ENCODE measurements at places on chromosomes 16 and 17.

DNA sequence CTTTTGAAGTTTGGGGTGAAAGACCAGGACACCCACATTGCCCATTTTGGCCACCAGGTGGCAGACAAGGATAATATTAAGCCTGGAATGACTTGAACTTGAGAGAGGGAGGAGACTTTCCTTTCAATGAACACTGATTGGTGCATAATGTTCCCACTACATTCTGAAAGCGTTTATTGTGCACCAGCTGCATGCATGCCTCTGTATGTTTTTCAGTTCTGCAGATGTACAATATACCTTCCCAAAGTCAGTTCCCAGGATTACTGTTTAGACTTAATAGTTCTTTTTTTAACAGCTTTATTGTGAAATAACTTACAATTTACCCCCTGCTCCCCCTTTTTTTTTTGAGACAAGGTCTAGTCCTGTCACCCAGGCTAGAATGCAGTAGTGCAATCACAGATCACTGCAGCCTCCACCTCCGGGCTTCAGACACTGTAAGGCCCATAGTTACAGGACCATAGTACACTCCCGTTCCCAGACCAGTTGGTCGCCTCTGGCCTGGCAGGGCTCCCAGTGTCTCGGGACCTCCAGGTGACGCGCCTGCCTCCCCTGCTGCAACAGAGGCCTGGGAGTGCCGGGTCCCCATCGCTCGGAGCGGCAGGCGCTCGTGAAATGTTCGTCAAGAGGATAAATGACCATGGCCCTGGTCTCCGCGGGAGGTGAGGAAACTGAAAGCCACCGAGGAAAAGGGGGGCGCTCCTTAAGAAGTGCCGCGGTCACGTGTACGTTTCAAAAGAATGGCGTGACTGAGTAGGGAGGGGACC is 12.2 kb downstream of the CES2 start:
- peak; percentile 1 for DNase-seq

GRCh38 chr17:82874011-82874835 is 34.4 kb upstream of the ZNF750 start:
- no peak for DNase-seq

DNA sequence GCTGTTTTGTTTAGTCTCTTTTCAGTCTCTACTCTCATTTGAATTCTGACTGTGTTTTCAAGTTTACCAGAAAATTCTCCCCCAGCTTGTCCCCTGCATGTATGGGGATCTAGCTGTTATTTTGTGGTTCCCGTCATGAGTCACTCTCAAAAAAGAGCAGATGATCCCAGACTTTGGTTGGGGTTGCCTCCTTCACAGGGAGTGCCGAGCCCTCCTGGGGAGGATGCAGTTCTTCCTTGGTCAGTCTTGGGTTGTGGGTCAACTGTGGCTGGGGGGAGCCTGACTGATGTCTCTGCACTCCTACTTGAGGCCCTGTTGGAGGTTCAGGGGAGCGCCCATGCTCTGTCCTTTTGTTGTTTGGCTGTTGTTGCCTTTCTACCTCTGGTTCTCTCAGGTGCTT is 37.7 kb downstream of the EPN2 start:
- no peak for DNase-seq

DNA sequence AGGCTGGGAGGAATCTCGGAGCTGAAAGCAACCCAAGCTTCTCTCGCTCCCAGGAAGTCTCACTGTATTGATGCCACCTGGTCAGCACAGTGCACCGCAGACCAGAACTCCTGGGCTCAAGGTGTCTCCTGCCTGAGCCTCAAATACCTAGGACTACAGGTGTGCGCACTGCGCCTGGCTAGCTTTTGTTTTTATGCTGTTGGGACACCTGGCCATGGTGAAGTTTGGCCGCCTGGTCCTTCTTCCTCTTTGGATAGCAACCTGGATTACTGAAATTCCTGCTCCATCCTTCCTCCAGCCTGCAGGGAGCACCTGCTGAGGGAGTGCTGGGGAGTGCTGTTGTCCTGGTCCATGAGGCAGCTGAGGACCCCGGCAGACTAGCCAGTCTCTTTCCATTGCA is 56.6 kb downstream of the COTL1 start:
- DNase-seq = no peak

GRCh38 chr17:61047515-61047914 is 352.1 kb upstream of the TBX2 start:
- DNase-seq = no peak

DNA sequence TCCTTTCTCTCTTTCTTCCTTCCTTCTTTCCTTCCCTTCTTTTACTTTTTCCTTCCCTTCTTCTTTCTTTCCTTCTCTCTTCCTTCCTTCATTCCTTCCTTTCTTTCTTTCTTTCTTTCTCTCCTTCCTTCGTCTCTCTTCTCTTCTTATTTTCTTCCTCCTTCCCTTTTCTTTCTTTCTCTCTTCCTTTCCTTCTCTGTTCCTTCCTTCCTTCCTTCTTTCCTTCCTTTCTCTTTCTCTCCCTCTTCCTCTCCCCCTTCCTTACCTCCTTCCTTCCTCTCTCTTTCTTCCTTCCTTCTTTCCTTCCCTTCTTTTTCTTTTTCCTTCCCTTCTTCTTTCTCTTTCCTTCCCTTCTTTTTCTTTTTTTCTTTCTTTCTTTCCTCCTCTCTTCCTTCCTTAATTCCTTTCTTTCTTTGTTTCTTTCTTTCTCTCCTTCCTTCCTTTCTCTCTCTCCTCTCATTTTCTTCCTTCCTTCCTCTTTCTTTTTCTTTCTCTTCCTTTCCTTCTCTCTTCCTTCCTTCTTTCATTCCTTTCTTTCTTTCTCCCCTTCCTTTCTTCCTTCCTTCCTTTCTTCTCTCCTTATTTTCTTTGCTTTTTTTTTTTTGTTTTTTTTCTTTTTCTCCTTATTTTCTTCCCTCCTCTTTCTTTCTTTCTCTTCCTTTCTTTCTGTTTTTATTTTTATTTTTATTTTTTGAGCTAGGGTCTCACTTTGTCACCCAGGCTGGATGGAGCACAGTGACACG is 22.8 kb downstream of the GPR142 start:
- DNase-seq = no peak

DNA sequence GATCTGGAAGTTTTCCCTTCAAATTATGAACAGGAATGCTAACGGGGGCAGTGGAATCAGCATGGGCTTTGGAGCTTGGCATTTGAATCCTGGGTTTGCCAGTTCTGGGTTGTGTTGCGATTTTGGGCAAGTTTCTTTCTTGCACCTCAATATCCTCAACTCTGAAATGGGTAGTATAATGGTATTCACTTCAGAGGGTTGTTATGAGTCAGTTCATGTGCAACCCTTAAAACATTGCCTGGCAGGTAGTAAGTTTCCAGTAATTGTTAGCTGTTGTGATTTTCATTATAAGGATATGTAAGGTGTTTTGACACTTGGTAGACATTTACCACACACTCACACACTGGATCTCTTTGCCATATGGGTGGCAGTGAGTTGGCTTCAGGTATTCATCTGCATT is 33.4 kb downstream of the SNX29 start:
- DNase-seq = no peak

DNA sequence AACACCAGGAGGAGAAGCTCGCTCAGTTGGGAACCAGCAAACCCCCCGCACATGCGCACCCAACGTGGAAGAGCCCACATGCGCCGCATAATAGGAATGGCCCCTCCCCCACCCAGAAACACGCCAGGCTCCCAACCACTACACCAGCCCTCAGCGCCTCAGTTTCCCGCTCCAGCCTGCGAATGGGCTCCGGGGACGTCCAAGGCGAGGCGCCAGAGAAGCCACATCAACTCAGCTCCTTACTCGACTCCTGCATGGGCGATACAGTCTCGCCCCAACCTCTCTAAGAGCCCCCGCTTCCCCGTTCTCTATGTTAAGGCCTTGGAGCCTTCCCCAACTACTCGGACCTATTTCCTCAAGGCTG is 504 bp downstream of the SRSF1 start:
- peak; percentile 47 for DNase-seq

- no peak for DNase-seq
Observed at GRCh38 chr17:15650741-15651582, 31.5 kb upstream of the FBXW10B start.

DNA sequence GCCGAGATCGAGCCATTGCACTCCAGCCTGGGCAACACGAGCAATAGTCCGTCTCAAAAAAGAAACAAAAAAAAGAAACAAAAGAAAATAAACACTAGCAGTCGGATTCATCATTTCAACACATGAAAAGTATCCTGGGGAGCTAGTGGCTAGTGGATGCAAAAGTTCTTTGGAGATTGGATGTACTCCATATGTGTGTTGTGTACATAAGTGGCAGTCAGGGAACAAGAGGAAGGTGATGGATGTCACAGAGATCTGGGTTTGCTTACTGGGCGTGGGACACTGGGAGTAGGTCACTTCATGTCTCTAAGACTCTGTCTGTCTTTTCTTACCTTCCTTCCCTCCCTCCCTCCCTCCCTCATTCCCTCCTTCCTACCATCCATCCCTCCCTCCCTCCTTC is 35.4 kb downstream of the MRC2 start:
- no peak for DNase-seq

- DNase-seq = no peak
Observed at GRCh38 chr17:17381446-17382064, 78.4 kb downstream of the NT5M start.

GRCh38 chr17:76716146-76716838 is 5.5 kb upstream of the MXRA7 start:
- DNase-seq = no peak

- no peak for DNase-seq
Observed at GRCh38 chr17:42906772-42907446, 6.3 kb downstream of the G6PC1 start.

GRCh38 chr17:83156408-83156807 is 77.0 kb downstream of the METRNL start:
- no peak for DNase-seq

GRCh38 chr17:46732160-46732559 is 86.3 kb downstream of the WNT3 start:
- DNase-seq = no peak

DNA sequence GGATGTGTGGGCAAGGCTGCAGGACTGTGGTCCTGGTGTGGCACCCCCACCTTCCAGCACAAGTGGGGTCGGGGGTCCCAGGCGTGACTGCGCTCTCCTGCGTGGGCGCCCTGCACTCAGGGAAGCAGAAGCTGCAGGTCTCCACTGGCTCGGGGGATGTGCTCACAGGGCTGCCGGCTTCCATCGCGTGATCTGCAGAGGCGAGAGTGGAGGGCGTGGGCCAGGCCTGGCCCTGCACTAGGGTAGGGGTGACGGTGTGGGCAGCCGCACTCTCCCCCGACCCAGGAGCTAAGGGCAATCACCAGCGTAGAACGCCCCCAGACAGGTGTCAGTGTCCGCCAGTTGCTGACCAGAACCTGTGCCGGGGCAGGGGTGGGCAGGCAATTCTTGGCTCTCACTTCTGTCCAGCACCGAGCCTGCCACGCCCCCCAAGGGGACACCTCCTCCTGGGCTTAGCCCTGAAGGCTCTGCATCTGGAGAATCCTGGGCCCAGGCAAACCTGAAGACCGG is 32.3 kb downstream of the TNFRSF13B start:
- DNase-seq = no peak

DNA sequence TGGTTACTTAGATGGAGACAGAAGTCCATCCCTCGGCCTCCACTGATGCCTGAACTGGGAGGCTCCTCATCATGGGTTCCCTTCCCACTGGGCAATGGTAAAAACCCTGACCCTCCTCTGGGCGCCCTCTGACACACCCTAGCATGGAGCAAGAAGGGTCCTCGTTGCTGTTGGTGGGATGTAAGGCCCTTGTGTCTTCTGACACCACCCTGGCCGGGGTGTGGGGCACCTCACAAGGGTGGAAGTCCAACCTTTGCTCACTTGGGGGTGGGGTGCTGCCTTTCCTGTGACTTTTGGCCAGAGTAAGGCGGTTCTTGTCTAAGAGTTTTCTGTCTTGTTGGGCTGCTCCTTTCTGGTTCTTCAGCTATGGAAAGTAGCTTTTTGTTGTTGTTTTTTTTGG is 28.7 kb downstream of the MPRIP start:
- DNase-seq = no peak

- no peak for DNase-seq
Observed at GRCh38 chr17:5354310-5354709, 65.2 kb downstream of the NUP88 start.

DNA sequence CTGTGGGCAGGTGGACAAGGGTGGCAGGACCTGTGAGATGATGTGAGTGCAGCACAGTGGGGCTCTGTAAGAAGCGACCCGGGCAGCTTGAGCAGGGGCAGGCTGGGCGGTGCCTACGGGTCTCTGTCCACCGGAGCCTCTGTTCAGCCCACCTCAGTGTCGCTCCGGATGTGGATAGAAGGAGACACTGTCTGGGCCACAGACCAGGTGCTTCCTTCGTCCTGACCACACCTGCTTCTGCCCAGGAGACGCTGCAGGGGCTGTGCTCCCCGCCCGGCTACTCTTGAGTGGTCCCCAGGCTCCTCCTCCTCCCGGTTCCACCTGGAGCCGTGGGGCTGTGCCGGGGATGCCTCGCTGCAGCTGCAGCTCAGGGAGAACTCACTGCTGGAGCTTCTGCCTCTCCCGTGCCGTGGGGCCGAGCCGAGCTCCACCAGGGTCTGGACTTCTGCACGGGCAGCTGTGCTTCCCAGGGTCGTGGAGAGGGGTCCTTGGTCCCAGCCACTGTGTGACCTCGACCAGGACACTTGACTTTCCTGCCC is 21.5 kb downstream of the METRNL start:
- DNase-seq = no peak

DNA sequence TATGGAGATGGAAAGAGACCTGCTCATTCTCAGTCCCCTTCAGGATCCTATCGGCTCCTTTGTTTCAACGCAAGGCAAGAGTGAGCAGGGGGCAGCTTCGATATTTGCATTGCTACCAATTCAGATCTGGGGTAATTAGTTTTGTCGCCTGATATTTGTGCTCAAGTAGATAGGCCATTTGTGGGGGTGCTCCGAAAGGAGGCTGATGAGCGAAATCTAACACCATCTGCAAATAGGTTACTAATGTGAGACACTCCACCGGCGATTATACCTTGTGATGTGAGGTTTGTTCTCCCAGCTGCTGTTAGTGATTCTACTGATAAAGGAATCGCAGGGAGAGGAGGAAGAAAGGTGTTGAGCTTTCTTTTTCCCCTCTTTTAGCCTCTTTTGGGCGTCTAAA is 31.5 kb downstream of the WSCD1 start:
- DNase-seq = no peak

GRCh38 chr16:51556694-51557340 is 405.7 kb upstream of the SALL1 start:
- no peak for DNase-seq

DNA sequence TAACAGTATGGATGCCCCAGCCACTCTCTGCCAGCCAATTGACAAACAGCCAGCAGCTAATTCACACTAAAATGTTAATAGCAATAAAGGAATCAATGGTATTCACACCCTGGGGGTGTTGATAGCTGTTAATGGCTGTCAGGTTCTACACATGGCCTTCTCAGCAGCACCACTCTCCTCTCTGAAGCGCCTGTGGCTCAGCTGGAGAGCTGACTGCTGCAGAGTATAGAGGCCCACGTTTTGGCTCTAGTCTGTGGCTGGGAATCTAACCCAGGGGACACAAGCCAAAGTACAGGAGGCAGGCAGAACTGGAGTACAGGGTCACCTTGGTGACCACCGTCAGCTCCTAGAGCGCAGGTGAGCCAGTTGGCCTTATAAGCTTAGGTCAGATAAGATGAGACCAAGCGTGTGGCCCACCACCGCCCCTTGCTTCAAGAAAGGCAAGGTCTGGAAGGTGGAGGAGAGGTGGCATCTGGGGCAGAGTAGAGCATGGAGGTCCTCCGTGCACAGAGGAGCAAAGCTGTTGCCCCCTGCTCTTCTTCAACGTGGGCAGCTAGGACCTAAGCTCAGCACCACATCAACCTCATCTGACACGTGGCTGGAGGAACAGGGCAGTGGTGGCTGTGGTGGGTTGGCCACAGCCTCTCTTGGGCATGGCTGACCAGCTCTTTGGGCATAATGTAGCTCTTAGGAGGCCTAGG is 25.4 kb downstream of the CCR7 start:
- no peak for DNase-seq
